D721Med (cell line): ENCODE measurements at places on chromosomes 4 and X.

GRCh38 chr4:140809676-140810075 is 53.5 kb upstream of the TBC1D9 start:
- DNase-seq: no peak

- DNase-seq: no peak
These were observed 72.4 kb upstream of the KLHL13 start for GRCh38 chrX:118189000-118189399.

DNA sequence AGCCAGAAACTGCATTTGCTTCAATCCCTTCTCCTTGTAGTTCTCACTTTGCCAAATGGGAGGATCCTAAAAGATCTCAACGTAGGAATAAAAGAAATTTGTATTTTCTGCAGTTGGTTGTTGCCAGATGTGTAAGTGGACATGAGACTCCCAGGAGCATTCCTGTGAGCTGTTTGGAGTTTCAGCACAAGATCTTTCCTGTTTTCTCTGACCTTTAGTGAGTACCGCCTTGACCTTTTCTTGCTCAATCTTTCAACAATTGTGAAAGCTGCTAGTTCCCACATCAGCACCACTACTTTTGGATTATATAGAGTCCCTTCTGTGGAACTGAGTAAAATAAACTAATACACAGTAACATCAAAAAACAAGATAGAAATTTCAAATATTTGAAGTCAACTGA is 683.8 kb upstream of the PABPC4L start:
- no peak for DNase-seq

GRCh38 chrX:105552395-105552794 is 269.9 kb upstream of the NRK start:
- DNase-seq: no peak

DNA sequence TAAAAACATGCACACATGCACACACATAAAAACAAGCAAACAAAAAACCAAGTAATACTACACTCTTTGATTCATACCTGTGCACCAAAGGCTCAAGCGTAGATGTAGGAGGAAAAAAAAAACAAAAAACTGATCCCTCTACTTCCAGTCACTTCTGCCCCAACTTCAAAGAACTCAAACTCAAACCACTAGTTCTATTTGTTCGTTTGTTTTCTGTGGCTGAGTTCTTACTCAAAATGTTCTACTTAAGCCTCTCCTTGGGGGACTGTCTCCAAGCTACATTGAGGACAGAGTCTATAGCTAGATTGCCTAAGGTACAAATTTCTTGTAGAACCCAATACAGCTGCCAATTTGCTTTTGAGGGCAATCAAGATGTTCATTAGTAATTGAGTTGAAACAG is 171.0 kb upstream of the ATOH1 start:
- no peak for DNase-seq

DNA sequence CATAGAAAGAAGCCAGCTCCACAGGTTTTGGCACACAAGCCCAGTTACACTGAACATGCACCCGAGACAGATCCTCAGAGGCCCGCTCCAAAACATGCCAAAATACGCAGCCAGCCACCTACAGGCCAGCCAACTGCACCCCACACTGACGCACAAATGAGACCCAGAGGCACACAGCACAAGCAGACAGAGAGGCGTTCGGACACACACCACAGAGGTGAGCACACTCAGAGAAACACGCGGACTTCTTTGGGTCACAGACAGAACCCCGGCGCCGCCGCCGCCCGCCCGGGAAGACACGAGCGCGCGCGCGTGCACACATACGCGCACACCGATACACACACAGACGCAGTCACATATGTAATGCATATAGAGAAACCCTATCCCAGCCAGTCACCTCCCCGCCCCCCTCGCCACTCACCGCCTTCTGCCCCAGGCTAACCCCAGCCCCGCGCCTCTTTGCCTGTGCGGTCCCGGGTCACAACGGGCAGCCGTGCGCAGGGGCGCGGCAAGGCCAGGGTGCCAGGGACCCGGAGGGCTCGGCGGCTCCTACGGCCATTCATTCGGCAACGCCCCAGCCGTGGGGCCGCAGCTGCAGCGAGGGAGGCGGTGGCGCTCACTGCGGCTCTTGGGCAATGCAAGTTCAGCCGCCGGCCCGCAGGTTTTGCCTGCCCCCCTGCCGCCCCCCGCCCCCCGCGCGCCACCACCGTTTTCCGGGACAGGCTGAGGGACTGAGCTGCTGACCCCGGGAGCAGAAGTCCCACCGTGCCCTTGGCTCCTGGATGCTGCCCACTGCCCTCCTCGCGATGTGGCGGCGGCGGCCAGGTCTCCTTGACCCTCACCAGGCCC is 553 bp downstream of the SEPTIN6 start:
- peak; percentile 18 for DNase-seq

GRCh38 chrX:139766545-139766983 is 58.6 kb upstream of the MCF2 start:
- no peak for DNase-seq

- DNase-seq: no peak
These were observed 42.1 kb downstream of the NEIL3 start for GRCh38 chr4:177351622-177352244.

DNA sequence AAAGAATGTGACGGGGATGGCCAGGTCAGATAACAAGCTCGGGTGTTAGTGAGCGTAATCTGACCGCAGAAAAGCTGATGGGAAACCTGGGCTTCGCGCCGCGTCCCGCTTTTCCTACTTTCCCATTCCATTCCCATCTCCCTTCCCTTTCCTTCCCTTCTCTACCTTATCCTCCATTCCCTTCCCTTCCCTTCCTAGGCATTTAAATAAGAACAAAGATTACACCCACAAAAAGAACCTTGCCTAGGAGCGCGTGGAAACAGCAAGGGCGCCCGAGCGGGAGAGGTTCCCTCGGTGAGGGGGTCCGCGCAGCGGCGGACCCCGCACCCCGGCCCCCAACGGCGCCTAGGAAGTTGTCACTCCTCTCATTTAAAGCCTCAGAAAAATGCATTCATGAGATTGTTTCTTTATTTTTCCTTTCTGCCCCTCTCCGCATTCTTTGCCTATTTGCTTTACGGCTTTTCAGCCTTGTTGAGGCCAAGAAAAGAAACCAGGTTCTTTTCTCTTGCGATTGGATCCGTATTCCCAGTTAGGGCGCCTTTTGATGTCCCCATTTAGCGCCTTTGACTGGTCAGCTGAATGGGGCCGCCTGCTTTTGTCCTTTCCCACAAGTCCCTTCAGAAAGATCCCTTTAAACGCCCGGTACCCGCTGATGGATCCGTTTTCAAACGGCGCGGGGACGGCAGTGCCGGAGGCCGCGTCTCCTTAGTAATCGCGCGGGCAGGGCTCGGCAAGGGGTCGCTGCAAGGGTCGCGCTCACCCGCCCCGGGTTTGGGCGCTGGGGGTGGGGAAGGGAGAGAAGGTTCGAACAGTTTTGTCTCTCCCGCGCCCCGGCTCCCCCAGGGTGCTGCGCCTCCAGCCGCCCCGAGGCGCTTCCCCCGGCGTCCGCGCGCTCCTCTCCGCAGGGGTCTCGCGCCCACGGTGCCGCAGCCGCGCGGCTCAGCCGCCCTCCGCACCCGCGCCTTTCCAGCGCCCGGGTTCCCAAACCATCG is 54.1 kb upstream of the TMEM33 start:
- no peak for DNase-seq

DNA sequence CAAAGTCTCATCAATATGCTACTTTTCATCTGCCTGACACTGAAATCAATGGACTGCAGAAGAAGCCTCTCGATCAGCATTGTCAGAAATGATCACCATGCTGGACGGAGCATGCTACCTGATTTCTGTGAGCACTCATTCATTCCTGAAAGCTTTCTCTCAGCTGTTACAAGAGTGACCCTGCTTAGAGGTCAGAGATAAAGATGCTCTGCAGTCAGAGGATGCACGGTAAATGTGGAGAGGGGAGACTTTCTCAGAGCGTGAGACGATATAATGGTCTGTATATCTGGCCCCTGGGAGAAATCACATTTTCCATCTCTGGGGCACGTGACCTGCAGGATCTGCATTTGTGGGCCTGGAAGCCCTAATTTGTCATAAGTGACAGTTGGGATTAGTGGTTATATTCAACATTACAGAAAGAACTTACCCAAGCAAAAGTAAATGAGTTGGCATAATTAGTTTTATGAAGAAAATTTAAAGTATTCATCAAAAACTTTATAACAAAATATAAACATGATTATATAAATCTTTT is 125.6 kb upstream of the TTC29 start:
- DNase-seq: no peak

DNA sequence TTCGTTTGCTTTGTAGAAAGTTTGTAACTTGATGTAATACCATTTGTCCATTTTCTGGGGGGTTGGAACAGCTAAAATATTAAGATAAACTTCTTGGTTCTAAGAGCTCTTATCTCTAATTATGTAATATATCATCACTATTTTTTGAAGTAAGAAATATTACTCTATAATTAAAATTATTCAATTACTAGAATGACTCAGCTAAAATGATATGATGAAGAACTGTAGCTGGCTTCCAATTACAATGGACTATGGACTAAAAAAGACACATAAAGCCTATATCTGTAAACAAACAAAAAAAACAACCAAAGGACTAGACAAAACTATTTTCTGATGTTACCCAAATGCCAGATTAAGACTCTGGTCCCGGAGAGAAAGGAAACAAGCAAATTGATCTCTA is 569.4 kb downstream of the PCDH18 start:
- no peak for DNase-seq

DNA sequence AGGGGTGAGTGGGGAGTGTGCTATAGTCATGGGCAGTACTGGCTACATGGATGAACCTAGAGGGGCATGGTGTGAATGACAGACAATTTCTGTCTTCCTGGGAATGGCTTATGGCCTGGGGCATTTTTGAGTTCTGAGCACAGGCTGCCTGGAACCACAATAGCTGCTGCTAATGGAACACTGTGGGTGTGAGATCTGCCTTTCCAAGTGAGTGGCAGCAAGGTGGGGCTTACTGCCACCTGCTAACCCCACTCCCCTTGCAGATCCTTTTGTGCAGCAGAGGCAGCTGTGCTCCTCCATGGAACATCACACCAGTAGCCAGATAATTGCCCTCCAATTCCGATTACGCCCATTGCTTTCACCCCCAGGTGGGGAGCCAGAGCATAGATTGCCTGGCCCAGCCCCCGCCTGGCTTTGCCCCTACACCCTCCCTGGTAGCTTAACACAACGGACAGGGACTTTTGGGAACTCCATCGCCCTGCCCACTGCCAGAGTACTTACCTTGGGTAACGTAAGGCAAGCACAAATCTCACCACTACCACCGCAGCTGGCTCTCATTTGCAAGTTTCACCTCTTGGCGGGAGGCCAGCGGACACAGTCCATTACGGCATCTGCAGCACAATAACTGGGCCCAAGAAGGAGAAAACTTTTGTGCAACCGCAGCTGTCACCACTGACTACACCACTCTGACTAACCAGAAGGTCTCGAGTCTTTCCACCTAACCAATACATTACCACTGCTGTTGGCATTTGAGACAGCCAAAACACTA is 421.2 kb upstream of the NWD2 start:
- DNase-seq: no peak

DNA sequence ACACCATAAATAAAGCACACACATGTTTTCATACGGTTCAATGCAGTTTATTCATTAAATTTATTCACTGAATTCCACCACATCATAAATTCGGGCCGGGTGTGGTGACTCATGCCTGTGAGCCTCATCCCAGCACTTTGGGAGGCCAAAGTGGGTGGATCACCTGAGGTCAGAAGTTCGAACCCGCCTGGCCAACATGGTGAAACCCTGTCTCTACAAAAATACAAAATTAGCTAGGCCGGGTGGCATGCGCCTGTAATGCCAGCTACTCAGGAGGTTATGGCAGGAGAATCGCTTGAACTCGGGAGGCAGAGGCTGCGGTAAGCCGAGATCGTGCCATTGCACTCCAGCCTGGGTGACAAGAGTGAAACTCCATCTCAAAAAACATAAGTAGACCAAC is 131.6 kb downstream of the PDS5A start:
- DNase-seq: no peak

- DNase-seq: no peak
These were observed 48.2 kb downstream of the SLC34A2 start for GRCh38 chr4:25703731-25704388.

- no peak for DNase-seq
These were observed 548.5 kb upstream of the IGFBP7 start for GRCh38 chr4:57658673-57659072.

GRCh38 chr4:48985602-48985975 is 486 bp upstream of the CWH43 start:
- DNase-seq: no peak

- DNase-seq: no peak
These were observed 55.9 kb downstream of the UGT2A2 start for GRCh38 chr4:69583543-69583942.

DNA sequence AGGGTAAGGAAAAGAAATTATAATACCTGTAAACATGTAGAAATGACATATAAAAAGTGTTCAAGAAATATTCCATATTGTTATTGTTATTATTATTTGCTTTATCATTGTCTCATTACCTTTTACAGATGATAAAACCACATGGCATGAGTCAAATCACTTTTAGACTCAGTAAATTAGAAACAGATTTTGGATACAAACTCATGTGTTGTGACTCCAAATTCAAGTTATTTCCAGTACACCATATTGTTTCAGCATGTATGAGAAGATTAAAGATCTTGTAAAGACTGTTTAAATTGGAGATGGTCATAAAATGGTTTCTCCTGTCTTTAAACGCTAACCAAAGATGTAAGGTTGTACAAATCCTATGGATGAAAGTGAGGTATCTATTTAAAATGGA is 18.1 kb downstream of the PPP1R2C start:
- DNase-seq: no peak

GRCh38 chrX:53362449-53362848 is 60.0 kb downstream of the SMC1A start:
- no peak for DNase-seq

GRCh38 chrX:6228720-6229119 is at the start of gene NLGN4X:
NLGN4X (minus strand) TSS chrX:6228867; CDS start chrX:6151466, 77,401 bp downstream.
- DNase-seq: no peak

DNA sequence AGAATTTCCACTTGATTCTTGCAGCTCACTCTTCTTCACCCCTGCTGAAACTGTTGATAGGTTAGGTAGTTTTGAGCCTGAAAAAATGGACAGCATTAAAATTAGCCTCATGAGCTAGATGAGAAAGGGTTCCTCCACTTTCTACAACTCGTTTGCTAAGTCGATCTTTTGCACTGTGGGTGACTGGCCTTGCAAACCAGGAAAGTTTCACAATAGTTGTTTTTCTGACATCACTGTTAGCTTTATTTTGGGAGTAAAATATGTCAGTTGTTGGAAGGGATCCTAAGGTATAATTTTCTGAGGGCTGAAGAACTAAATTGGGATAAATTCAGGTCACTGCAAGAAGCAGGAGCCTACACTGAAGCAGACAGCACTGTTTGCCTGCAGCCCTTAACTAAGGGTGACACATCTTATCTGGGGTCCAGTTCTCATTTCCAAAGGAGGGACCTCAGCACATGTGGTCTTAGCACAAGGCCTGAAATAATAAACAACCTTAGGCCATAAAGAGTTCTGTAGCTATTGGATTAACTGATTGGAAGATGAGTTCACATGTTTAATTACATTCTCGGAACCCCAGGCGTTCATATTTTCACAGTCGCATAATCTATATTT is 29.1 kb downstream of the ANAPC4 start:
- no peak for DNase-seq

GRCh38 chr4:144721994-144722393 is 76.0 kb downstream of the HHIP start:
- DNase-seq: no peak
